ENCODE measurements at places on chromosomes 16 and 17.

- DNase-seq = no peak
Measured at GRCh38 chr16:57169327-57169726, 16.5 kb downstream of the PSME3IP1 start.

- DNase-seq = no peak
Measured at GRCh38 chr17:1164935-1165556, 14.7 kb downstream of the ABR start.

GRCh38 chr16:12059216-12059769 is 82.8 kb downstream of the SNX29 start:
- DNase-seq = no peak

DNA sequence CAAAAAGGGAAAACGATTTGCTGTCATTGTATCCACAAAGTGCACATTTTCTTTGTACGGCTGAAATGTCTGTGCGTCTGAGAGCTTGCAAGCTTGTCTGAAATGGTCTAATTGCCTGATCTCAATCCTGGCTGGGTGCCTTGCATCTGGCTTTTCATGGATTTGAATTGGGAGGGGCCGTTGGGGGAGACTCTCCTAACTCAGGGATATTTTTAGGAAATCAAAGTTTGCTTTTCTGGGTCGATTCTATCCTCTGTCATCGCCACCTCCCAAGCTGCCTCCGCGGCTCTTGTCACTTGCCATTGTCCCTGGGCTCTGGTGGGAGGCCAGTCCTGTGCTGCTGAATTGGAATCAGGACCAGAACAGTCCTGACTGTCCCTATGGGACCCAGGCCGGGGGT is 33.3 kb upstream of the MGAT5B start:
- no peak for DNase-seq

DNA sequence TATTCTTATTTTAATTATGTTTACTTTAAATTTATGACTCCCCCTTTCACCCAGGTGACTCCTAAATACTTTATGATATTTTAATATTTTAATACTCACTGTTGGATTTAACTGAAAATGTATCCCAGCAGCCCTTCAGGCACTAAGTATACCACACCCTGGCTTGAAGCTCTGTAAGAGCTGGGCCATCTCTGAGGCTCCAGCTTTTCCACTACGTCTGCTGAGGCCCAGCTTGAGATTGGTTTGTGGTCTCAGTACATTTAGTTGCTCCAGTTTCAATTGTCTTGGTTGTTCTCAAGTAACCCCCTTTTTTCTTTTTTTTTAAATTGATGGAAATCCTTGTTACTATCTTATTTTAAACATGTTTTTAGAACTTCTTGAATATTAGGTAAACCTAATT is 27.0 kb upstream of the CAPNS2 start:
- DNase-seq = no peak

GRCh38 chr17:41284043-41284442 is 8.5 kb downstream of the KRTAP9-7 start:
- no peak for DNase-seq

GRCh38 chr17:17774009-17774881 is 62.5 kb downstream of the SREBF1 start:
- DNase-seq = peak; percentile 51

- DNase-seq = no peak
Measured at GRCh38 chr16:86037999-86038925, 139.3 kb downstream of the IRF8 start.

- no peak for DNase-seq
Measured at GRCh38 chr16:24995469-24995868, 19.7 kb downstream of the ARHGAP17 start.

- no peak for DNase-seq
Measured at GRCh38 chr17:29627951-29628350, 5.2 kb upstream of the CORO6 start.

DNA sequence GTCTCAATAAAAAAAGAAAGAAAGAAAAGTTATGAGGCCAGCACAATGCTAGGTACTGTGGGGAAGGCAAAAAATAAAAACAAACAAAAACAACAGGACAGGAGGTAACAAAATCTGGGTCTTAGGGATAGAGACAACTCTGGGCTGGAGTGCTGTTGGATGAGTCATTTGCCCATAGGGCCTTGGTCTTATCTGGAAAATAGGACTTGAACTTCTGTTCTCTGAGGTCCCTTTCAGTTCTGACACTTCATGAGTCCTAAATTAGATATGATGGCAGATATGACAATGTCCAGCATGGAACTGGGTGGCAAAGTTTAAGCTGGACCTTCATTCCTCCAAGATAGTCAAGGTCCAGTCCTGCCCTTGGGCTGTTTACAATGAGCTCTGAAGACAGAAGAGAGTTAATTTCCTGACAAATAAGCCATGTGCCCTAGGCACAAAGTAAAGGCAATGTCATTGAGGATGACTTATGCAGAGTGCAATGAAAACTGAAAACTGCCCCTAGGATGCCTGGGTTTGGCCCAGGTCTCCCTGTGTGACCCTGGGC is 8.9 kb upstream of the HDAC5 start:
- DNase-seq = no peak

GRCh38 chr16:30641378-30641982 is 9.3 kb upstream of the PRR14 start:
- no peak for DNase-seq

DNA sequence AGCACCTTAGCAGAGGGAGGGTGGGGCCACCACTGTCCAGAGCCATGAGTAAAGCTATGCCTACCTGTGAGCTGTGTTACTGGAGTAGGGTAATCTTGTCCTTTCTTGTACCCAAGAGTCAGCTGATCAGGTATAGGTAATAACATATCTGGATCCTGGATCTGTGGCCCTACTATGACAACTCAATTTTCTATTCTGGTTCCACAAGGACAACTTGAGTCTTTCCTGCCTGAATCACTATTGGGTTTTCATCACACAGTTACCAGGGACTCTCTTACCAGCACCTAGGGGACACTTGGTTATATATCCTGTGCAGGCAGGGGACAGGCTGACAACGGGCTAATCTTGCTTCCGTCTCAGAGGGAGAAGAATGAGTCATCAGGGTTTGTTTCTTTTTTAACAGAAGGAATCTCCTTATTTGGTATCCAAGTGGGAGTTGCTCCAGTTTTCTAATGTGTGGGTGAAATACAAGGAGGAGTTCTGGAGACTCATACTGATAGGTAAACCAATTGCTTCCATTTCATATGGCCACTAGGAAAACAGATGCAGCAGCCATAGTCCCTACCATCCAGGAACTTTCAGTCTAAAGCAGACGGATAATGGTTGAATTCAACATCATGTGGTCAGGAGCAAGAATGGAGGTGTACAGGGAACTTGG is 6.8 kb downstream of the ZNF267 start:
- peak; percentile 69 for DNase-seq

- DNase-seq = no peak
Measured at GRCh38 chr17:43151880-43152456, 19.0 kb upstream of the NBR1 start.

GRCh38 chr17:51046046-51046445 is 74.6 kb downstream of the SPAG9 start:
- no peak for DNase-seq

DNA sequence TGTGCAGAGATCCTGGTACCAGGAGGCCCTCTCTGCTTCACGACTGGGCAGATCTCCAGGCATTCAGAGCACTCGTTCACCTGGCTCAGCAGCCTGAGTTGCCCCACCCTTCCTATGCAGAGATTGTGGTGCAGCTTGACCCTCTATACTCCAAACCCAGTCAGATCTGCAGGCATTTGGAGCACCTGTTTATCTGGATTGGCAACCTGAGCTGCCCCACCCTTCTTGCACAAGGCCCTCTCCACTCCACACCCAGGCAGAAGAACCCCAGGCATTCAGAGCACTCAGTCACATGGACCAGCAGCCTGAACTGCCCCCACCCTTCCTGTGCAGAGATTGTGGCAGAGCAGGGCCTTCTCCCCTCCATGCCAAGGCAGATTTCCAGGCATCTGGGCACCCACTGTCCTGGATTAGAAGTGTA is 88.4 kb upstream of the CDH5 start:
- no peak for DNase-seq

GRCh38 chr17:83024218-83024971 is 55.0 kb upstream of the METRNL start:
- DNase-seq = peak; percentile 35

GRCh38 chr17:33266116-33266515 is 27.0 kb downstream of the ASIC2 start:
- DNase-seq = no peak

DNA sequence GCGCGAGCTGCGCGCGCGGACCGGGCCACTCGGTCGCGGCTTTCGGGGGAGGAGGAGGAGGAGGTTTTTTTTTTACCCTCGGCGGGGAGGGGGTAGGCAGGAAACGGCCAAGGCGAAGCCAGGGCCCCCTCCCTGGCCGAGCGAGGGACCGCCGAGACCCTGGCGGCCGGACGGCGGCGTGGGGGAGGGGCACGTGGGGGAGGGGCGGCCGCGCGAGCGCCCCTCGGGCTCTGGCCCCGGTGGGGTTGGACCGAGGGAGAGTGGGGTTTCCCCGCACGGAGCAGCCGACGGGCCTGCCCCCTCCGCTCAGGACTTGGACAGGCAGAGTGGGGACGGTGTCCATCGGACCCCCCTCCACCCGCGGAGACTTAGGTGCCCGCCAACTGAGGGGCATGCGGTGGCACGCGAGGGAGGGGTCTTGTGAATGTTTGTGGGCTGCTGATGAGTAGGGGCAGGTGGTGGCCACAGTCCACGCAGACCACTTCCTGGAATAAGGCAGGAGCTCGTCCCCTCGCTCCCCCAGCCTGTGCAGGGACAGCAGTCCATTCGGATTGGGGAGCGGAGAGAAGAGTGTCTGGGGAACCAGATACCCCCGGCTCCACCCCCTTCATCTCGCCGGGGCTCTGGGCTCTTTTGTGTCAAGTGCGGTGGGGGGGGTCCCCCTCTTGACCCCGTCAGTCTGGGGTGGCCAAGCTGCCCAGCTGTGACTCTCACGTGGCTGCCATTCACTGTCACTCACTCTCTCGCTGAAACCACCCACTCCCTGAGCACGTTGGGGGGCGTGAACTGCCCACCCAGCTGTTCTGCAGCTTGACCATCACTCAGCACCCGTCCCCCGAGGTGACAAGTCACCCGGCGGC is 3.0 kb upstream of the CHD3 start:
- peak; percentile 63 for DNase-seq

DNA sequence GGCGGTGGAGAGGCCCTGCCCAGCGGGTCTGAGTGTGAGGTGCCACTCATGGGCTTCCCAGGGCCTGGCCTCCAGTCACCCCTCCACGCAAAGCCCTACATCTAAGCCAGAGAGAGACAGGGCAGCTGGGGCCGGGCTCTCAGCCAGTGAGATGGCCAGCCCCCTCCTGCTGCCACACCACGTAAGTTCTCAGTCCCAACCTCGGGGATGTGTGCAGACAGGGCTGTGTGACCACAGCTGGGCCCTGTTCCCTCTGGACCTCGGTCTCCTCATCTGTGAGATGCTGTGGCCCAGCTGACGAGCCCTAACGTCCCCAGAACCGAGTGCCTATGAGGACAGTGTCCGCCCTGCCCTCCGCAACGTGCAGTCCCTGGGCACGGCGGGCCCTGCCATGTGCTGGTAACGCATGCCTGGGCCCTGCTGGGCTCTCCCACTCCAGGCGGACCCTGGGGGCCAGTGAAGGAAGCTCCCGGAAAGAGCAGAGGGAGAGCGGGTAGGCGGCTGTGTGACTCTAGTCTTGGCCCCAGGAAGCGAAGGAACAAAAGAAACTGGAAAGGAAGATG is 11.2 kb downstream of the VASN start:
- no peak for DNase-seq

GRCh38 chr16:2486645-2487516 is 12.0 kb downstream of the TBC1D24 start:
- peak; percentile 90 for DNase-seq

DNA sequence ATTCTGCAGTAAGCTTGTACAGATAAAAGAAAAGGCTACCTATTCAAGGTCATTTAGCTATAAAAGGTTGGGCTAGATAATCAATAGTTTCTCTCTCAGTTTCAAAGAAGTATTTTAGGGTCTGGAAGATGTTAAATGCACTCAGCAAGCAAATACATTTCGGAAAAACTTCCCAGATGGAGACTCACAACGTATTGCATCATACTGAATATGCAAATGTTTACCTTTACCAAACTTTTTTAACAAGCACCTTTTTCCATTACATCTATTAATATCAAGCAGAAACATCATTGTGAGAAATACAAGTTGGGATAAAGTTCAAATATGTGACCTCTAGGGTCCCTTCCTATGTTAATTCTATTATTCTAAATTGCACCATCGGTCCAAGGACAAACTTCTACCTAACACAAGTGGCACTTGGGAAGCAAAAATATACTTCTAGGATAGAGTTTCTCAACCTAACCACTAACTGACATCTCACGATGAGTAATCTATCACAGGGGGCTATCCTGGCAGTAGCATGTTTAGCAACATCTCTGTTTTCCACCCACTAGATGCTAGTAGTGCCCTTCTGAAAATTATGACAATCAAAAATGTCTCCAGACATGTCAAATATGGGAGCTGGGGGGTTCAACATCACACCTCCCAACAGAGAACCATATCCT is 14.5 kb downstream of the KANSL1 start:
- DNase-seq = no peak

- DNase-seq = no peak
Measured at GRCh38 chr17:62048262-62048661, 16.8 kb downstream of the MED13 start.

DNA sequence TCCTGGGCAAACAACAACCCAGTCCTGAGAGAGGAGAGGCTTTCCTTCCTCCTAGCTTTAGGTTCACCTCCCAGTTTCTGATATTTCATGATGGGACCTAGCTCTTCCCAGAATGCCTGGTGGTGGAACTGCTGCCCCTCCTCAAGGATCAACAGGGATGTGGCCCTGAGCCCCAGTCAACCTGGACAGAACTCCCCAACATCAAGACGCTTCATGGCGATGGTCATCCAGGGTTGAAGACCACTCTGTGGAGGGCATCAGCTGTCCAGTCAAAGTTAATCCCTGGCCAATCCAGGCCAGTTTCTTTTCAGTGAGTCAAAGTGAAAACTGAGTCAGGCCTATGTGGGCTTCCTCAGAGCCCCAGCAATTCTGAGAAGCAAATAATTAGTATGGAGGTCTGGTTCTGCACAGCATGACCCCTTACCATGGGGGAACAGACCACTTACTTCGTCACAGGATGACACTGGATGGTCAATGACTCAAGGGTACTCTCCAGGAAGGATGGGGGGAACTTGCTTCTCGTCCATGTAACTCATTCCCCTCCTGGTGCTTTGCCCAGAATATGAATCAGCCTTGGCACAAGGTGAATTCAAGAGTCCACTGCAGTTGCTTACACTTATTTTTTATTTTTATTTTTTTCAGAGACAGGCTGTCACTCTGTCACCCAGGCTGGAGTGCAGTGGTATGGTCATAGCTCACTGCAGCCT is 14.7 kb upstream of the XYLT2 start:
- DNase-seq = no peak

DNA sequence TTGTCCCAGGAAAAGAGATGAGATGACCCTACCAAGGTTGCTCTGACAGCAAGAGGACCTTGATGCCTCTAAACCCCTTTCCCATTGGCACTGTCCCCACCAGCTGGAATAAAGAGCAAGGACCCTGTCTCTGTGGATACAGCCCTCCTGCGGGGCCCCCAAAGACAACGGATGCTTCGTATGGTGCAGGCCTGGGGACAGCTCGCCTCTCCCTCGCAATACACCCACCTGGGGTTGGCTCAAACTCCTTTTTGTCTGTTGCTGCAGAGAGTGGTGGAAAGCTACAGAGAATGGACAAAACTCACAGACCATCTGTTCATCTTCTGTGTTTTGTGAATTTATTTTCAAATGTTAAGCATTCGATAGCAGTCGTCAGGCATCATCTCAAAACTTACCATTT is 27.6 kb upstream of the CACNG3 start:
- DNase-seq = no peak

All from activated CD4-positive, alpha-beta T cell treated with anti-CD3 and anti-CD28 coated beads for 36 hours (primary cell).